ENCODE measurements at places on chromosomes 4 and X.

DNA sequence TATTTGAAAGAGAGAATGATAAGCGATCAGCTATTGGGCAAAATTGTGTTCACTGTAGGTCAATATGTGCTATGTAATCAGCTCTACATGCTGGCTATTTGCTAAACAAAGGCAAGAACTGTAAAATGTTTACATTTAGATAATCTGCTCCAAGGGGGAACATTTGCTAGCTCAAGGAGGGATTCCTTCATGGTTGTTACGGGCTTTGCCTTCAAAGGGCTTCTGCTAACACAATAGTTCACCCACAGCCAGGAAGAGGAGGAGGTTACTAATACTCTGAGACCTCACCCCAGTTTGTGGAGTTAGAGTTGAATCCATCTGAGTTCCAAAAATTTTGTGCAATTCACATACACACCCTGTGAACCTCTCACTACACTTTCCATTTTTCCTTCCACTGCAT lies 107.6 kb upstream of the BMP3 start:
- no peak for DNase-seq

- DNase-seq, result no peak
Measured at GRCh38 chr4:105991726-105992125, 96.5 kb downstream of the NPNT start.

GRCh38 chr4:26410385-26411293 lies 79.6 kb downstream of the CCKAR start:
- no peak for DNase-seq

- DNase-seq, result no peak
Measured at GRCh38 chr4:84579403-84579776, 3.5 kb upstream of the CDS1 start.

DNA sequence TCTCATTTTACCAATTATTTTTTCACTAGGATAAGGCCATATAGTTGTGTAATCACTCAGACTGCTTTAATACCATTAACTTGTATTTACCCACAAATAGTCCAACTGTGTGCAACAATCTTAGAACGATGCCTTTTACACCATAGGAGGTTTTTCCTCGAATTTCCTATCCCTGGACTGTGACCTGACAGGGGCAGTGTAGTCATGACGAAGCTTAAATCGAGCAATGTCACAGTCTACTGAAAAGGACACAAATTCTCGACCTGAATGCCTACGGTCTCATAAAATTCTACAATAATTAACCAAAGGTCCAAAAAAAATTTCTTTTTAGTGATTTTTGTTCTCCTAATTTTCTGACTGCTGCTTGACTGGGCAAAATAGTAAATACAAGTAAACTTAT lies 208.9 kb downstream of the ADAMTS3 start:
- no peak for DNase-seq

Measured in suprapubic skin (tissue), 4 donors.